NCI-H2107 (cell line): ENCODE measurements at places on chromosomes 5 and 9.

DNA sequence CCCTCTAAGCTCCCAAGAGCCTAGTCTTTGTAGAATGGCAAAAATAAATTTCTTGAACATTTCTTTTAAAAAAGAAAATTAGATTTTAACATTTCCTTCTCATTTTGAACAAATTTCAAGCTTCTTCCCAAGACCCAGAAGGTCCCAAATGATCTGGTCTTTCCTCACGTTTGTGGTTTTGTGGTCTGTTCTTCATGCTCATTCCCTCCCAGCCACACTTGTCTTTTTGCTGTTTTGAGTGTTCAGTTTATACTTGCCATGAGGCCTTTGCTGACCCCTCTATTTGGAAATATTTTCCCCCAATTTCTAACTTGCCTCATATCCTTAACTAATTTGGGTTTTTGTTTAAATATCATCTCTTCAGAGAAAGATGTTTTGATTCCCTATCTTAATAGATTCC is 133.4 kb upstream of the PAPPA start:
- DNase-seq, result no peak

DNA sequence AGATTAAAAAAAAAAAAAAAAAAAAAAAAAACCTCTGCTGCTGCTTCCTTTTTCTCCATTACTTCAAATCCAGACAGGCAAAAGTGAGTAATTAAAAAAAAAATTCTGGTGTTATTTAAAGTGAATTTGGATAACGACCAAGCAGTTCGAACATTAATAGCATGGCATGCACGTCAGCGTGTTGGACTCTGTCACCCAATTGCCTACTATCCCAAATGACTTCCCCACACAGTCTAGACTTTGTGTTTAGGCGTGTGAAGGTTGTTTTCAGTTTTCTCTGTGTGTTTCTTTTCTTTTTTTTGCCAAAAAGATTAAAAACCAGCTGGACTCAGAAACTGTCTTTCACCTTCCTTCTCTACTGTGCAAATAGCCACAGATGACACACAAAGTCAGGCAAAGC is 321.4 kb downstream of the MSX2 start:
- DNase-seq, result no peak

GRCh38 chr9:113973963-113974413 is 97.9 kb downstream of the ZNF618 start:
- DNase-seq, result no peak

DNA sequence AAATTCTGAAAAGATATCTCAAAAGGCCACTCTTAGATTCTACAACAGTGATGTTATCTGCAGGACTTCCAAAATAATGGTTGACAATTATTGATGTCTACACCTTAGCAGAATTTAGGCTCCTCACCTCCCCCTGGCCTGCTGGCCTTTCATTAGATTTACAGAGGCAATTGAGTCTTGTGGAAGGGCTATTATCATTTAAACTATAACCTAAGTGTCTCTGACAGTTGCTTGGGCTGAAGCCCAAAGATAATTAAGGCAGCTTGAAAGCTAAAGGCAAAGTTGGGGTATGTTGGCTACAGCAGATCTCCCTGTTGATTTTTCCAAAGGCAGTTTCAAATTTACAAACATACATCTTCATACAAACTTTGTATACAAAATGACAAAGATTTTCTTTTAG is 912.3 kb downstream of the TAF11L14 start:
- DNase-seq, result no peak

DNA sequence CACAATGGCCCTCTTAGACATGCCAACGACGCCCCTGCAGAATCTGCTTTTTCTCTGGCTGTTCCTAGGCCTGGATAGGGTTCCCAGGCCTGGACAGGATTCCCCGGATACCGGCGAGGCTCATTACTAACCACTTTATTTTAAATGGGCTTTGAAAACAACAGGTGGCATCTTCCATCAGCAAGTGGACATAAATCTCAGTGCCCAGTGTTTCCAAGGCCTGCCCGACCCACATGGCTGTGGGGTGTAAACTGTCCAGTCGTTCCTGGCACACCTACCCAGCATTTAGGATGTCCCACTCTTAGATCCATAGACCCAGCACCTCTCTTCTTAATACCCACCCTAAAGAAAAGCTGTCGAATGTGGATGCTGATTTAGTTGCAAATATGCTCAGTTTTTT is 896 bp downstream of the CMBL start:
- no peak for DNase-seq

GRCh38 chr5:142686210-142686734 is 382 bp upstream of the FGF1 start:
- DNase-seq, result no peak

DNA sequence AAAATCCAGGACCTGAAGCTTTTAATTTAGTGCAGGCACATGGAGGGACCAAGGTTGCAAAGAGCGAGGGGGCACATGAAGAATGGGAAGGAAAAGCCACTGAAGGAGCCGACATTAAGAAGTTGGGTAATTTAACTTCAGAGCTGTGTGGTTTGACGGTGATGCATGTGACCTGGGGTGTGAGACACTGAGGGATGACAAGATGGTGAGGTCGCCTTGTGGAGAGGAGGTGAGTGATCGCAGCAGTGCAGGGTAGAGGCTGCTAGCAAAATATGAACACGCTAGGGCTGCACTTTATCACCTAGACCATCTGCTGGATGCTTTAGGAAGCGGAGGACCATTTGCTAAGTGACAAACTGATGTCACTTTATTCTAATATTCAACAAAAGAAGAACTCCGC is 339.0 kb upstream of the KIF2A start:
- DNase-seq, result no peak

DNA sequence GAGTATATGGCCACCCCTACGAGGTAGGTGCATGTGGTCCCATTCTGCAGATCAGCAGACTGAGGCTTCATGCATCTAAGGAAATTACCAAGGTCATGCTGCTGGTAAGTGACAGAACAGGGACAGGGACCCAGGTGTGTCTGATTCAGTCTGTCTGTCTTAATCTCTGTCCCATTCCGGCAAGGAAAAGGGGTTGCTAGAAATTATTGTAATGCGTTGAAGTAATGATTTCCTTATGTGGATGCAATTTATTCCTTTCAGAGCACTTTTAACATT is 76.8 kb downstream of the AMBP start:
- no peak for DNase-seq

DNA sequence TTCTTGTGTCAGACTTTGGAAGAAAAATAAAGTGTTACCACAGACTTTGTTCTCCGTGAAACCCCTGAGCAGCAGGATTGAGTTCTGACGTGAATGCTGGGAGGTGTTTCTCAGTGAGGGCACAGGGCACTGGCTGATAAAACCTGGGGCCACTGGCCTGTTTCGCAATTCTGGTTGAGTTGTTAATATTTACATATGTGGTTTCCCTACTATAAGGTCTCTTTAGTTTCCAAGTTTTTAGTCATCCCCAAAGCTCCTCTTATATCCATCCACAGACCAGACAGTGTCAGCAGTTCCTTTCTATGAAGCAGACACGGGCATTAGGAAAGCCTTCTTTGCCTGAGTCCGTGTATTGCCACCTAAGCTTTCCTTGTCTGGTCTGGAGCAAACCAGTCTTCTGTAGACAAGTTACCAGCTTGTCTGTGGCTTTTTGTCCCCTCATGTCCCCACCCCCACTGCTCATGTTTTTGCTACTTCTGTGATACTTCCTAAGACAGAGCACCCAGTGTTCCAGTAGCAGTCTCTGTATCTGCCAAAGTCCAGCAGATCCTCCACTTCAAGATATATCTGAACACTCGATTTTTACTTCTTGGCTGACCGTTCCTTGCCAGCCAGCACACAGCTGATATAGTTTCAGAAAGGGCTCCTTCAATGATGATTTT is 42.0 kb downstream of the ACO1 start:
- no peak for DNase-seq

GRCh38 chr9:70315389-70315788 is 56.6 kb downstream of the SMC5 start:
- no peak for DNase-seq

DNA sequence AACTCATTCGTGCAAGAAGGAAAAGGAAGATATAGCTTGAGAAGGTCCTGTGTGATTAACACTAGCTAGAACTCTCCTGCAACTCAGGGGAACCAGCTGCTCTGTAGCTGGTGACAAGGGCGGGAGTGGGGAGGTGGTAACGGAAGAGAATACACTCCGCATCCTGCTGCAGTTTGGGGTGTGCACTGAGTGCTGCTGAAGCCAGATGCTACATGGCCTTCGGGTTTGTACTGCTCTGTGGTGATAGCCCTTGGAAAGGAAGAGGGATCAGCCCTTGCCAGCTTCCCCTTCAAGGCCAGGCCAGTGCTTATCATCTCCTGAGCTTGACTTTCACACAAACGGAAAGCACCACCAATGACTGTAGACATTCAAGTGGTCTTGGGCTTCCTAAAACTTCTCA is 34.3 kb downstream of the FRMD3 start:
- no peak for DNase-seq

DNA sequence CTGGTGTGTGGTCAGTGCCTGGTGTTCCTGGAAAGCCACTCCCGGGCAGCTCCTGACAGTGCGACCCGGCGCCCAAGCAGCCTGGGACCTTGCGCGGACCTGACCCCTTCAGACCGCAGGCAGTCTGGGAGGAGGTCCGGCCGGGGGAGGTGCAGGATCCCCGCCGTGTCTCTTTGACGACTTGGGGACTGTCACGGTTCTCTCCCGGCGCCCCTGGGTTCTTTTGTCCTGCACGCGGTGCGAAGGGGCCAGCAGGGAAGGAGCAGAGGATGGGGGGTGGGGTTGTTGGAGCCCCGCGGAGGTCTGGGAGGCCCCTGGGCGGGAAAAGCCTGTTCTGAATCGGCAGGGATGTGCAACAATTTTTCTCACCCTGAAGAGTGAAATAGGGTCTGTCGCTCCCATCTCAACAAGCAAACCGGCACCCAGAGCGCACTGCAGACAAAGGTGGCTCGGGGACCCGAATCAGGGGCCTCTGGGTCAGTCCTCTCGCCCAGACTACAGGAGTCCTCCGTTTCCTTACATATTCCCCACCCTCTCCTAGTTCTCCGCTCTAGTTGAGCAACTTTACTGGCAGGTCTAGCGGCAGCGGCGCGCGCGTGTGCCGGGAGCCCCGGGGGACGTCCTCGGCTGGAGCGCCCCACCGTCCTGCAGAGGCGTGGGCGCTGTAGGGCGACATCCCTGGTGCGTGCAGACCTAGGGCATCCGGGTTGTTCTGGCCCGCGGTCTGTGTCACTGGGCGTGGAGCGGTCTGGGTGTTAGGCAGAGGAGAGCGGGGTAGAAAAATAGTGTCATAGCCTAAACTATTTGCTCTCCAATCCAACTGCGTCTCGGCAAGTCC is 1.2 kb downstream of the VCAN start:
- no peak for DNase-seq

DNA sequence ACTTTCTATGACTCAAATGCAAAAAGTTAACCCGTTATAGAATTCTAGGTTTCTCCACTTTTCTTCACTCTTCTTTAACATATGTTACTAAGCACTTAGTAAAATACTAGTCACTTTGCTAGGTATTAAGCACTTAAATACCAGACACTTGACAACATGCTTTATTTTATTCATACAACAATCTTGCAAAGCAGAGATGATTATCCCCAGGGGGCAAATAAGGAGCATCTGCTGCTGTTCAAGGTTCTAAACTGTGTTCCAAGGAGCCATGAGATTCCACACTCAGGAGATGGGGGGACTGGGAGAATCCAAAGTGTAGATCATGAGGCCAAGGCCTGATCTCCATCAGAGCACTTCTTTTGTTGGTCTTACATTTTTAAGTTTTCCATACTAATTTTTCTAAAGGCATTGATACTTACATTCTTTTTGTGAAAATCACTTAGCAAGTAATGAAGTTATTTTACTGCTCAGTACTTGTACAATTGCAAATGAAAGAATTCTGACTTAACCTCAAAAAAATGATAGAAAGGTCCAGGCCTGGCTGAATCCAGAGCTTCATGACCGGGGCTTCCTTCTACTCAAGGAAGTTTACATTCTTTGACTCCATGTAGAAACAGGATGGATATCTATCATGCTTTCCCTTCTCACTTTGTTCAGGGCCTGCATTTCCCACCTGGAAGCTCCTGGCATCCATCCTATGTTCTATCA is 504.4 kb upstream of the WWC1 start:
- no peak for DNase-seq

DNA sequence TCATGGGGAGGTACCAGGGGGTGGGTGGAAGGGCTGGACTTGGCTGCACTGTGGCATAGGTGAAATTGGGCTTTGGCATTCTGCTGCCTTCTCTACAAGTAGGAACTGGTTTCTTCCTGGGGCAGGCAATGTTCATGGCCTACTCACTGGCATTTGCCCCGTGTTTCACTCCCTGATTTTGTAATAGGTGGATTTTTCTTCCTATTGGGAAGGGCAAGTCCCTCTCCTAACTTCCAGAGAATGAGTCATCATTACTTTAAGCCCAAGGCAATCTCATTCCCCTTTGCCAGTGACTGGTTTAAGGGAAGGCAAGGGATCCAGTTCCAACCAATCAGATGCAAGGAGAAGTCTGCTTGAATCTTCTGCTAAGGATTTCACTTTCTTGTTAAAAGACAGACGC is 67.9 kb upstream of the ANKRD55 start:
- no peak for DNase-seq

GRCh38 chr9:128416014-128416413 is 4.6 kb upstream of the CERCAM start:
- no peak for DNase-seq

DNA sequence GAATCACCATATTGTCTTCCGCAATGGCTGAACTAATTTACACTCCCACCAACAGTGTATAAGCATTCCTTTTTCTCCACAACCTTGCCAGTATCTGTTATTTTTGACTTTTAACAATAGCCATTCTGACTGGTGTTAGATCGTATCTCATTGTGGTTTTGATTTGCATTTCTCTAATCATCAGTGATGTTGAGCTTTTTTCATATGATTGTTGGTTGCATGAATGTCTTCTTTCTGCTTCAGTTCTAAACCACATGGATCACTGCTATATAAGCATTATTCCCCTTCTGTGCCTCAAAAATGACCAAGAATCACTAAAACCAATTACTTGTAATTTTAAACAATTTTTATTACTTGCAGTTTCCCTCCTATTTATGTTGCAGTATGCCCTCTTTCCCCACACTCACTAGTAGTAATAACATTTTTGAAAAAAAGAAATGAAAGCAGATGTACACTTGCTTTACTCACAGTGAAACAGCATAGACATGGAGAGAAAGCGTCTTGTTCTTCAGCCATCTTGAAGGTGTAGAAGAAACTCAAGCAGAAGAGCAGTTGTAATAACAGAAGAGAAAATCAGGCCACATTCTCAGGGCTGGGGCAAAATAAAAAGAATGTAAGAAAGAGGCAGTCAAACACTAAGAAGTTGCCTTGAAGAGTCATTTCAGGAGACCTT is 4.5 kb upstream of the TMEM252 start:
- DNase-seq, result no peak

GRCh38 chr5:160970605-160971191 is 118.7 kb upstream of the ATP10B start:
- DNase-seq, result no peak

GRCh38 chr9:130634191-130634768 is 30.1 kb upstream of the PRDM12 start:
- no peak for DNase-seq
